ENCODE measurements at places on chromosomes 11 and 22. TPM values are rescaled to one million over a fixed set of nuclear protein-coding genes. Genes with fewer than 3 reads are reported as not detected.

DNA sequence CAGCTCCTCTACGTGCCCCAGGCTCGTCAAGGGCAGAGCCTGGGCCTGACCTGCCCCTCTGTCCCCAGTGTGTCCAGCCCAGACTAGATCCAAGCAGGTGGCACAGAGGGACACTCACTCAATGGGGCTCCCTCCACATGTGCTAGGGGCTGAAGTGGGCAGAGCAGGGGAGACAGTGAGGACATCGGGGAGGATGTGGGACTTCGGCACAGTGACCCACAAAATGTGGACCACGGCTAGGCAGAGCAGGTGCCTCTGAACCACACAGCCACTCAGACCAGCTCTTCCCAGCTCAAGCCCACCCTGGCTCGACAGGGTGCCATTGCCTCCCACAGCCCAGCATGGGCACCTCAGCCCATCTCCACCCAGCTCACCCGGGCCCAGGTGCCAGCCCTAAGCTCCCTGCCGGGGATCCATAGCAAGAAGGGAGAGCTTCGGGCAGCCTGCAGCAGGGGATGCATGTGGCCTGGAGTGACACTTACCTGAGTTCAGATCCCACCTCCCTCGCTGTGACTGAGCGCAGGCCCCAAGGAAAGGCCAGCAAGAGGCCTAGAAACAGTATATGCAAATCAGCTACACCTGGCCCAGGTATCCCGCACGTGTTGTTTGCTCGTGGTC is 46.9 kb upstream of the RTL6 start:
- DNase-seq = no peak

CHRM1 gene
- total RNA-seq = not detected

GRCh38 chr11:34492806-34493414 is 20.7 kb downstream of the ELF5 start:
- DNase-seq = peak; percentile 63

- no peak for DNase-seq
Observed at GRCh38 chr11:44613153-44613552, 47.7 kb downstream of the CD82 start.

TNNI2 gene
- total RNA-seq = not detected

DNA sequence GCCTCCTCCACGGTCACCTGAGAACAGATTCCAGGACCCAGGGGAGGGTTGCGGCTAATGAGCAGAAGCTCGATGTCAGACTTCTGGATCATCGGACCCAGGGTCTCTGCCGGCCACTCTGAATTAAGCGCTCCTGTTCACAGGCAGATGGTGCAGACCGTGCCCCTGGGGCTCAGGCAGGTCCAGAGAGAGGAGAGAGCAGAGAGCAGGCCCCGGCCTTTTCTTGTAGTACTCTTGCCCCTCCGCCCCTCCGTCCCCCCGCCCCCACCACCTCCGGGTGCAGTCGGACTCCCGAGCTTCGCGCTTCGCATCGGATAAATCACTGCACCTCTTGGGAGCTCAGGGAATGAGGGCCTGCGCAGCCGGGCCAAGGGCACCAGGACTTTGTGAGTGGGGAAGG is 50.3 kb downstream of the RPS6KA4 start:
- no peak for DNase-seq

SLC22A9 gene
- total RNA-seq = not detected

DNA sequence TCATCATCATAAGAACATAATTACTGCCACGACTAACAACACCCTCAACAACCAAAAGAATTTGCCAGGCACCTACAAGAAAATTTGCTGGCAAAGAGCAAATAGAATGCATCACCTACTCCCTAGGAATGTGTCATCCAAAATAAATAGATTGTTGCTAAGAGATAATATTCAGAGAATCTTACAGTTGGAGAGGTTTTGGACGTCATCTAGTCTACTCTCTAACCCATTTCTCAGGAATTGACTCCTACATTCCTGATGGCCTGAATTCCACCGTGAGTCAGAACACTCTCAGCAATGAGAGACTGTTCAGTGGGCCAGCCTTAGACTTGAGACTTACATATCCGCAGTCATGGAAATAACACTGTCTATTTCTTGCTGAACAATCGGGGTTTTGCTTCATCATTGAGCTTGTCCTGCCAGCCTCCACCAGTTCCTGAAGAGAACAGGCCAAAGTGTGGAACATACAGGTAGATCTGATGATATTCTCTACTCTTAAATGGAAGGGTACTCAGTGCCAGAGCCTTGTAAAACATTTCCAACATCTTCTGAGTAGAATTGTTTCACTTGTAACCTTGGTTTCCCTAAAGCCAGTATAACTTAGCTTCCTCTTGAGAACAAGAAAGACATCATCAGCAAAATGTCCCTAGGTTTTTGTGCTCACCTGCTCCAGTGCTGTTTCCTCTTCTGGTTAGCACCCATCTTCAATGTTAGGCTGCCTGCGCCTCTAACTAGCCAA is 8.3 kb downstream of the KIRREL3 start:
- no peak for DNase-seq

RPLP2 gene
- 2,188 TPM for total RNA-seq

GRCh38 chr11:45108070-45109064 is 38.1 kb upstream of the PRDM11 start:
- no peak for DNase-seq

DNA sequence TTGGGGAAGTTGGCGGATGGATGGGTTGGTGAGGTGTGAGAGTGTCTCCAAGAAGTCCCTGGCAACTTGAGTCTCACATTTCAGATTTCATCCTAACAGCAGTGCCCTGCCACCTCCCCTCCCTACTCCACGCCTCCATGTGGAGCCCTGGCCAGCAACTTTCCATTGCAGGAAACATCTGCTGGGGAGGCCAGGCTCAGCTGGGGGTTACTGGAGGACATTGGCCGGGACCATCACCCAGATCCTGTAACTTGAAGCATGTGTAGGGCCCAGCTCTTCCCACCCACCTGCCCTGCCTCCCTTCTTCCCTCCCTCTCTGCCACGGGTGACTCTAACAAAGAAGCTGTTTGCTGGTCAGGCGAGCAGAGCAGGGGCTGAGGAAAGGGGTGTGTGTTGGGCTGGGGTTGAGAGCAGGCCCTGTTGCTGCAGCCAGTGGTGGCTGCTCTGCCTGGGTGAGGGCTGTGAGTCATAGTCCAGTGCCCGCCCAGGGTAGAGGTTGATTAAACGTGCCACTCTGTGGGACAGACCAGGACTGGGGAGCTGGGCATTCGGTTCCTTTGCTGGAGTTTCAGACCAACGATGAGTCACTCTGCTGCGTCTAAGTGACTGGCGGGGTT is 64.0 kb downstream of the SCN3B start:
- peak; percentile 45 for DNase-seq

PARVG gene
- total RNA-seq = 0.90 TPM

SMTNL1 gene
- total RNA-seq = 45.2 TPM

SLC25A17 gene
- total RNA-seq = 18.1 TPM

GLB1L2 gene
- total RNA-seq = 5.0 TPM

GRCh38 chr22:32646476-32646875 is 155.0 kb upstream of the TIMP3 start:
- no peak for DNase-seq

DNA sequence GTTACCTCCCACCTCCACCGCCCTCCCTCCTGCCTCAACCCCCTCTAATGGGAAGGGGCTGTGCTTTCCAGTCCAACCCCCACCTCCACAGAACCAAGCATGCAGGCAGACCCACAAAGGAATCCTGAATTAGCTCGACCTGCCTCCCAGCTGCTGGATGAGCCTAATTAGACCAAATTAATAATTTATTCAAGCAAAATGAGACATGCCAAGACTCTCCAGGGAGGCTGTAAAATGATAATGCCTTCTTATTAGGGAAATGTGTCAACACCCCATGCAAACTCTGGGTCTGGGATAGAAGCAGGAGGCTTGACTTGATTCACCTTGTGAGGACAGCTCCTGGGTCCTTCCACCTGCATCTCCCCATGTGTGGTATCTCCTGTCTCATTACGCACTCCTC is 59.4 kb upstream of the HMGXB4 start:
- no peak for DNase-seq

GRCh38 chr11:69511358-69512055 is 30.0 kb downstream of the LINC01488 start:
- no peak for DNase-seq

C1QTNF4 gene
- 50.4 TPM for total RNA-seq

SLC5A12 gene
- 0.21 TPM for total RNA-seq

DNA sequence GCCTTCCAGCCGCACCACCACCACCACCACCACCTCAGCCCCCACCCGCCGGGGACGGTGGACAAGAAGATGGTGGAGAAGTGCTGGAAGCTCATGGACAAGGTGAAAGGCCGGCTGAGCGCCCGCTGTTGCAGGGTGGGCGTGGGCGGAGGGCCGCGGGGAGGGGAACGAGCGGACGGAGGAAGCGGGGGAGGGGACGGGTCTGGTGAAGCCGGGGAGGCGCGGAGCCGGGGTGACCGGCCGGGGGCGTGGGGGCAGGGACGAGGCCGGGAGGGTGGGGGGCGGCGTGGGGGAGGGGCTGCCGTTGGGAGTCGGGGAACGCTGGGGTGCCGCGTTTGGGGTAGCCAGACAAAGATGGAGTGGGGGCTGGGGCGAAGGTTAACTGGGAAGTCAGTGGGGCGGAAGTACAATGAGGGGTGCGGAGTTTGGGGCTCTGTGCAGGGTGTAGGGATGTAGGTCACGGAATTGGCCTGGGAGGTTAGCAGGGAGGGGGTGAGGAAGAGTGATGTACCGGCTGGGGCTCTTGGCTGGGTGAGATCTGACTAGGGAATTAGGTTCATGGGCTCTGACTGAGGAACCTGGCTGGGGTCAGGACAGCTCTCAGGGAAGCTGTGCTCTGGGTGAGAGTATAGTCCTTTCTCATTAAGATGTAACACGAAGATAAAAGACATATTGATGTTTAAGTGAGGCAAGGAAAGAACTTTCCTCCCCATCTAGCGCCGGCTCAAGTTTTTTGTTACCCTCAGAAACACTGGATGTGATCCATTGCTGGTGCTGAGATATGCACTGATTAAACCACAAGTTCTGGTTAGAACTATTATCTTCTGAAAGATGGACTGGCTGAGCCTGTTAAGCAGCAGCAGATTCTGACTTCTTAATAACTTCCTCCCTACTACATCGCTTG is 624 bp downstream of the CBL start:
- DNase-seq = peak; percentile 60

GRCh38 chr22:26342745-26343410 is 86.2 kb upstream of the ASPHD2 start:
- no peak for DNase-seq

VSTM5 gene
- total RNA-seq = 0.56 TPM

GRCh38 chr11:125512106-125512505 is 16.0 kb upstream of the FEZ1 start:
- no peak for DNase-seq

OR52H1 gene
- 2.1 TPM for total RNA-seq

ACR gene
- total RNA-seq = 2.8 TPM

GRCh38 chr11:33214187-33214586 is 43.0 kb upstream of the HIPK3 start:
- DNase-seq = no peak

ATL3 gene
- total RNA-seq = 35.6 TPM

GRCh38 chr11:70038034-70038834 is 39.9 kb upstream of the ANO1 start:
- no peak for DNase-seq

POU2AF3 gene
- 0.28 TPM for total RNA-seq

DNA sequence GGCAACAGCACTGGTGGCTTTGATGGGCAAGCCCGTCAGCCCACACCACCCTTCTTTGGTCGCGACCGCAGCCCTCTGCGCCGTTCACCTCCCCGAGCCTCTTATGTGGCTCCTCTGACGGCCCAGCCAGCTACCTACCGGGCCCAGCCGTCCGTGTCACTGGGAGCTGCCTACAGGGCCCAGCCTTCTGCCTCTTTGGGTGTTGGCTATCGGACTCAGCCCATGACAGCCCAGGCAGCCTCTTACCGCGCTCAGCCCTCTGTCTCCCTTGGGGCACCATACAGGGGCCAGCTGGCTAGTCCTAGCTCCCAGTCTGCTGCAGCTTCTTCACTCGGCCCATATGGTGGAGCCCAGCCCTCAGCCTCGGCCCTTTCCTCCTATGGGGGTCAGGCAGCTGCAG is 8.0 kb downstream of the RBM14 start:
- DNase-seq = no peak

- no peak for DNase-seq
Observed at GRCh38 chr11:5922749-5923426, 19.2 kb upstream of the OR56A3 start.

DNA sequence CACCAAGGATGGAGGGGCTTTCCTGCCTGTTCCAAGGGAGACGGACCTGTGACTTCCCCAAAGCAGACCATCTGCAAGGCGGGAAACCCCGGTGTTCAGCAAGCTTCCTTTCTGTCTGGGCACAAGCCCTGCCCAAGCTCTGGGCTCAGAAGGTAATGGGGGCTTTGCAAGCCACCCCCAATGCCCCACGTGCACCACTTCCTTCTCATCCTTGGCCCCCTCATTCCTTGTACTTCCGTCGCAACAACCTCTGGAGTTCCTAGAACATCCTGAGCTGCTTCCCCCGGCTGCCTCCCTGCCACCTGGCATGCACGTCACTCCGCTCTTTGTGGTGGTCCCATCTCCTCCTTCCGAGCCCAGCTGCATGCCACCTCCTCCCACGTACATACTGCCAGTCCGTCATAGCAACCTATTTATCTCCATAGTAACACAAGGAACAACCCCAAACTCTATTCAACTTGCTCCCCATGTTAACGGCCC is 3.9 kb downstream of the MYEOV start:
- DNase-seq = no peak

KDM2A gene
- total RNA-seq = 76.9 TPM

DNA sequence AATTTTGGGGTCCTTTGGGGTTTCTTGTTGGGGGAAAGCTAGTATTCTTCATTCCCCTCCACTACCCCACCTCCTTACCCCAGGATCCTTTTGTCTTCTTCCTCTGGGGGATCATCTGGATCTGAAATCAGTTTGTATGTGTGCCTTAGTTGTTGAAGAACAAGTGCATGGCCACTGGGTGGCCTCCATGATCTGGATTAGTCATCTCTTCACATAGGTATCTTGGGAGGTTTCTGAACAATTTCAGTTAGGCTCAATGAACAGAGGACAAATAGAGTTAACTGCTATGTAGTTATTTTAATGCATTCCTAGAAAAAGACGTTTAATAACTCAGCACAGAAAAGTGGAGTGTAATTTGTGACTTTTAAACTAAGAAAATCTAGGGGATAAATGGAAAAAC is 7.1 kb upstream of the VWA5A start:
- peak; percentile 32 for DNase-seq

GRCh38 chr11:68598816-68599653 is 85.3 kb upstream of the GAL start:
- no peak for DNase-seq

OR8K5 gene
- total RNA-seq = not detected

Measured in endothelial cell (in vitro differentiated cells).